ENCODE measurements at places on chromosomes 2 and 18. TPM values are rescaled to one million over a fixed set of nuclear protein-coding genes. Genes with fewer than 3 reads are reported as not detected.

DNA sequence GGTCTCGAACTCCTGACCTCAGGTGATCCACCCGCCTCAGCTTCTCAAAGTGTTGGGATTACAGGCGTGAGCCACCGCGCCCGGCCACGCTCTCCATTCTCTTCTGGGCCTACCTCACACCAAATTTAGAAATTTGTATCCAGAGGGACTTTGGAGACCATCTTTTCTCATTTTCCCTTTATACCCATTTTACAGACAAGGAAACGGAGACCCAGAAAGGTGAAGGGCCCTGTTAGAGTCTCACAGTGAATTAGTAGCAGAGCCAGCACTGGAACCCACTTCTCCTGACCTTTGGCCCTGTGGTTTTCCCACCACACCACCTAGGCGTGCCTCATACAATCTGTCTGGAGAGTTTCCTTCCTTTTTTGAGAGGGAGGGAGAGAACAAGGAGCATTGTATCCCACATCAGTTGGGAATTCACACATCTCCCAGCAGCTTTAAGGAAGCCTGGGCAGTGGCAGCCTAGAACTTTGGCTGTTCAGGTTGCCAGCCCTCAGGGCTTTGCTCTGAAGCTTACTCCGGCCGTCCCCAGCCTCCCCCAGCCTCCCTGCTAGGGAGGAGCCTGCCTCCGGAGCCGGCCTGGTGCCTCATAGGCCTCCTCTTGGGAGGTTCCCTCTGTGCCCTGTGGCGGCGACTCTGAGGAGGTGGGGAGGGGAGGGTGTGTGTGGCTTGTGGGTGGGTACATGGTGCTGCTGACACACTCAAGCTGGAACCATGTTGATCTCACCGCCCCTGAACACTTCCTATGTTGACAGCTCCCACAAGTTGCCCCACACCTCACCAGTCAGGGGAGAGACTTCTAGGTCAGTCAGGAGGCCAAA lies 13.8 kb downstream of the FOSL2 start:
- H3K4me3 ChIP-seq, result no peak overlapping the region
- no peak for DNase-seq
- no peaks in the 10 kb centered on the region for H3K36me3 ChIP-seq
- no peak overlapping the region for H3K27ac ChIP-seq
- H3K4me1 ChIP-seq, result no peaks in the 10 kb centered on the region

DNA sequence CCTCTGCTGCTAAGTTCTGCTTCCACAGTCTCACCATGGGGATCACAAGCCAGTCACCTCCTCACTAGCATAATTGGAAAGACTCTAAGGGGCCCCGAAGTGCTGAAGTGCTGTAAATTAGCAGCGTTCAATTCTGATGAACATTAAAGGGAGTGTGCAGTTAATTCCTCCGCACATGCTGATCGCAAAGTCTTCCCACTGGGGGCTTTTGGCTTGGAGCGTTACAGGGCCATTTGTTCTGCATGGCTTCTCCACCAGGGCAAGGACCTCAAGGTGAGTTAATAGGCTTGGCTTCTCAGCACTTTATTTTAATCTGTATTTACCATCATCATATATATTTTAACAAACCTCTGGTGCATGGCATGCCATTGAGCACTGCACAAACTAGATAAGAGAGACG lies 216.3 kb upstream of the PARD3B start:
- no peaks in the 10 kb centered on the region for H3K4me1 ChIP-seq
- H3K27ac ChIP-seq, result no peak overlapping the region
- no peak overlapping the region for H3K4me3 ChIP-seq
- DNase-seq, result no peak
- H3K36me3 ChIP-seq, result no peaks in the 10 kb centered on the region

DNA sequence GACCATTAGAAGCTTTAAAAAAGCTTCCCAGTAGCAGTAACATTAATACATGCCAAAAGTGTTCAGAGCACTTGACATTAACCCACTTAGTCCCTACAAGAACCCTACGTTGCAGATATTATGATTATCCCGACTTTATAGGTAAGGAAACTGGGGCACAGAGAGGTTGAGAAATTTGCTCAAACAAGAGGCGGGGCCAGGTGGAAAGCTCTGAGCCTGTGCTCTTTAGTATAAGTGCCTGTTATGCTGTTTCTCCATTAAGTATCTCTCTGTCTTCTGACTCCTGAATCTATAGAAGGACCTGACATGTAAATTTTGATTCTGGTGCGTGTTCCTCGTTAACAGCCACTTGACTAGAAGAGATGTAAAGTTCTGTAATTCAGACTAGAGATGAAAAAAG lies 139.8 kb downstream of the RBMS1 start:
- peaks cover 11% of the 10 kb centered on the region for H3K36me3 ChIP-seq
- DNase-seq, result no peak
- no peak overlapping the region for H3K4me3 ChIP-seq
- no peak overlapping the region for H3K27ac ChIP-seq
- H3K27me3 ChIP-seq, result no peaks in the 10 kb centered on the region

DNA sequence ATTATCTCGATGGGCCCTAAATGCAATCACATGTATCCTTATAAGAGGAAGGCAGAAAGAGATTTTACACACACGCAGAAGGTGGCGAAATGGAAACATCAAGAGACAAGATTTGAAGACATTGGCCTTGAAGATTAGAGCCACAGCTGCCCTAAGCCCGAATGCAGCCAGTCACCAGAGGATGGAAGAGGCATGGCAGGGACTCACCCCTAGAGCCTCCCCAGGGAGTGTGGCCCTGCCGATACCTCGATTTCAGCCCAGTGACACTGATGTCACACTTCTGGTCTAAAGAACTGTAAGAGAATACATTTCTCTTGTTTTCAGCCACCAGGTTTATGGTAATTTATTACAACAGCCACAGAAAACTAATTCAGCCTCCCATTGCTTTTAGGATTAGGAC lies 17.4 kb downstream of the TTC39C start:
- peak overlapping the region; percentile 10 for H3K27ac ChIP-seq
- H3K36me3 ChIP-seq, result no peaks in the 10 kb centered on the region
- H3K4me1 ChIP-seq, result peaks cover 8% of the 10 kb centered on the region
- H3K27me3 ChIP-seq, result no peaks in the 10 kb centered on the region

- H3K27me3 ChIP-seq, result no peaks in the 10 kb centered on the region
- no peaks in the 10 kb centered on the region for H3K36me3 ChIP-seq
- no peaks in the 10 kb centered on the region for H3K4me1 ChIP-seq
- no peak overlapping the region for H3K4me3 ChIP-seq
Measured at GRCh38 chr2:223994562-223995162, 37.4 kb downstream of the MRPL44 start.

The IL1R1 gene
- 0.14 TPM for polyA plus RNA-seq

DNA sequence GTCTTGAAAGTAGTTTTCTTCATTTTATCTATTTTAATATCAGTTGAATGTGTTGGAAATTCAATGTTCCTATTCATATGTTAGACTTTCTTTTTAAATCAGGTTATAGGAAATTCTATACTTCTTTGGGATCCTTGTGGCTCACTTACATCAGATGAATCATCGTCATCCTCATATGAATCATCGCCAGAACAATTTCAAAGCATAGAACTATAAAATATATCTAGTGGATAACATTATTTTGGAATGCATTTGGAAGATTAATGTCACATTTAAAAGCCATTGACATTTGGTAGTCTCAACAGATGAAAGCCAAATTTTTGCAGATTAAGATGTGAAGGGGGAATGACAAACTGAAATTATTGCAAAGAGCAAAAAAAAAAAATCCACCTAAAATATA lies 94.1 kb downstream of the FAM161A start:
- no peak overlapping the region for H3K27ac ChIP-seq
- DNase-seq, result no peak
- H3K36me3 ChIP-seq, result no peaks in the 10 kb centered on the region
- no peaks in the 10 kb centered on the region for H3K27me3 ChIP-seq
- peaks cover 7% of the 10 kb centered on the region for H3K4me1 ChIP-seq
- H3K4me3 ChIP-seq, result no peak overlapping the region

DNA sequence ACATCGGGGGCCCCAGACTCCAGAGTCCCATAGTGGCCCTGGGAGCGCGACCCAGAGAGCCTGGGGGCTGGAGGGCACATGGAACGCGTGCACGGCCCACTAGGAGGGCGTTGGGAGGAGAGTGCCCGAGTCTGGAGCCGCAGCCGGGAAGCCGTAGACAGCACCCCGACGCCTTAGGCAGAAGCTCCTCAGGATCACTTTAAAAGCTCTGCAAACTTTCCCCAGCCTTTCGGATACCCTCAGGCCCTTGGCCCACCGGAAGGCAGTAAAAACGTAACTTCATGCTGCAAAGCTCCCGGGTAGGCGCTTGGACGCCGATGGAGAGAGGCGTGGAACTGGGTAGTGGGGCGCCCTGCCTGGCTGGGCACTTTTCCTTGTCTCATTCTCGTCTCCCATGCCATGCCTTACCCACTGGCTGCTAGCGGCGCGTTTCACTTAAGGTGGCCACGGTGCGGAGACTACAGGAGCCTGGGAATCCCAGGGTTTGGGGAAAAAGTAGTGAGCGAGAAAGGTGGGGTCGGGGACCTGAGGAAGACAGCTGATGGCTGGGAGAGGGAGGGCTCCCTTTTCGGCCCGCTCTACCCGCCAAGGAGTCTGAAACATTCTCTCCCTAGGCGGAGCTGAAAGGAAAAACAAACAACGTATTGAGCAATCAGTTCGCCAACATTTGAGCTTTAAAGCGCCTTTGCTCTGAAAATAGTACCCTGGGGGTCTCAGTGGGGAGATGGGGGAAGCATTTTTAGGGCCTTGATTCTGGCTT lies 141.8 kb downstream of the MEIS1 start:
- H3K4me1 ChIP-seq, result peaks cover 38% of the 10 kb centered on the region
- H3K36me3 ChIP-seq, result no peaks in the 10 kb centered on the region
- H3K27me3 ChIP-seq, result peaks cover 73% of the 10 kb centered on the region
- peak; percentile 27 for DNase-seq
- no peak overlapping the region for H3K27ac ChIP-seq

The MGAT4A gene
- 16.5 TPM for polyA plus RNA-seq

The EXOC6B gene
- polyA plus RNA-seq, result 2.4 TPM

DNA sequence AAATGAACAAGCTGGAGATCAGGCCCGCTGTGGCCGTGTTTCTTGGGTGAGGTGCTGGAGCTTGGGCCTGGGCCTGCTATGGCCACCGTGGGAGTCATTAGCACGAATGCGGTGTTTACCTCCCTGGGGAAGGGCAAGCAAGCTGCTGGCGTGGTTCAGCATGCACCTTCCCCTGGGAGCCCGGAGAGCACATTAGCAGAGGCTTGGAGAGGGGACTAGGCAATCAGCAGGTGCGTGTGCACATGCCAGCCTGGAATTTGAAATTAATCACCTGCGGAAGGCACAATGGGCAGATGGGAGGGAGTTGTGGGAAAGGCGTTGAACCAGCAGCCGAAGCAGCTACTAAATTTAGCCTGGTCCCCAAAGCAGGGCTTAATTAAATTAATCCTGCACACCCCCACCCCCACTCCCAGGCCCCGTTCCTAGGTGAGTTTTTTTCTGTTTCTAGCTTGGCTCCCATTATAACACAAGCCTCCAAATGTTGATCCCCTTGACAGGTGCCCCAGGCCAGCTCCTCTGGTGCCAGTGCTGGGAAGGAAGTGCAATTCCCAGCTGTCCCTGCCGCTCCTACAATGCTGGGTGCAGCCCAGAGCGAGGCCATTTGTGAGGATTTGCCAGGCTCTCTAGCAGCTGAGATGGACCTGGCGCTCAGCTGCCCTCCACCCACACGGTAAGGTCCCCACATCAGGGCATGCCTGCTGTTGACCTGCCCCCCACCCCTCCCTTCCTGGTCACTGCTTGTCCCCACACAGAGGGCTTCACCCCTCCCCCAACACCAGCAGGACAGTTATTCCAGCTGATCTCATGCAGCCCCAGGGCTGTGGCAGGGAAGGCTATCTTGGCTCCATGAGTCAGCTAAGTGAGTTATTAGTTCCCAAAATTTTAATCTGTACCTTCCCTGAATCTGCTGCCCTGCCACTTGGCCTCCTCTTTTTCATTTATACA lies 115.0 kb downstream of the ZBTB7C start:
- H3K4me3 ChIP-seq, result no peak overlapping the region
- no peaks in the 10 kb centered on the region for H3K27me3 ChIP-seq
- H3K4me1 ChIP-seq, result no peaks in the 10 kb centered on the region
- no peak for DNase-seq
- H3K27ac ChIP-seq, result no peak overlapping the region
- no peaks in the 10 kb centered on the region for H3K36me3 ChIP-seq

The EMILIN2 gene
- 1.8 TPM for polyA plus RNA-seq

The TMEM169 gene
- 0.75 TPM for polyA plus RNA-seq

DNA sequence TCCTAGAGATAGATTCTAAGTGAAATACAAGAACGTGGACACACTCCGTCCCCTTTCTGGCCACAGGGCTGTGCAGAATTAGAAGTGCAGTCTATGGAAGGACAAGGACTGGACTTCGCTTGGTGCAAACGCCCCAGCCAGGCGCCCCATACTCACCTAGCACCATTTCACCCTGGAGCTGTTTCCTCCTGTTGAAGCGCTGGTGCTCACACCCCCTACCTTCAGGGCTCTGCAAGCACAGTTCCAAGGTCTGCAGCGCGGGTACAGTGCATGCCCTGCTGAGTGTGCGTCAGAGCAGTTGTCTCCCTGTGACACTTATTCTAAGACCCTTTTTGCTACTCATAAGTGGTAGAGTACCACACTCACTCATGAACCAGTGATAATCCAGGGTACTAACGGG lies 3.0 kb downstream of the HPCAL1 start:
- no peak for DNase-seq
- H3K27me3 ChIP-seq, result no peaks in the 10 kb centered on the region
- H3K4me3 ChIP-seq, result no peak overlapping the region
- no peaks in the 10 kb centered on the region for H3K36me3 ChIP-seq
- H3K4me1 ChIP-seq, result peaks cover 38% of the 10 kb centered on the region

The PXDN gene
- 0.21 TPM for polyA plus RNA-seq

GRCh38 chr2:170073288-170073687 lies 104.7 kb upstream of the MYO3B start:
- no peaks in the 10 kb centered on the region for H3K4me1 ChIP-seq
- H3K36me3 ChIP-seq, result peaks cover 10% of the 10 kb centered on the region
- no peak overlapping the region for H3K27ac ChIP-seq
- DNase-seq, result no peak

GRCh38 chr2:238818561-238818960 lies 29.3 kb upstream of the TWIST2 start:
- no peaks in the 10 kb centered on the region for H3K4me1 ChIP-seq
- H3K4me3 ChIP-seq, result no peak overlapping the region
- DNase-seq, result no peak

The M1AP gene
- polyA plus RNA-seq, result not detected

The CTNNA2 gene
- polyA plus RNA-seq, result not detected

The ZBTB7C gene
- not detected for polyA plus RNA-seq

DNA sequence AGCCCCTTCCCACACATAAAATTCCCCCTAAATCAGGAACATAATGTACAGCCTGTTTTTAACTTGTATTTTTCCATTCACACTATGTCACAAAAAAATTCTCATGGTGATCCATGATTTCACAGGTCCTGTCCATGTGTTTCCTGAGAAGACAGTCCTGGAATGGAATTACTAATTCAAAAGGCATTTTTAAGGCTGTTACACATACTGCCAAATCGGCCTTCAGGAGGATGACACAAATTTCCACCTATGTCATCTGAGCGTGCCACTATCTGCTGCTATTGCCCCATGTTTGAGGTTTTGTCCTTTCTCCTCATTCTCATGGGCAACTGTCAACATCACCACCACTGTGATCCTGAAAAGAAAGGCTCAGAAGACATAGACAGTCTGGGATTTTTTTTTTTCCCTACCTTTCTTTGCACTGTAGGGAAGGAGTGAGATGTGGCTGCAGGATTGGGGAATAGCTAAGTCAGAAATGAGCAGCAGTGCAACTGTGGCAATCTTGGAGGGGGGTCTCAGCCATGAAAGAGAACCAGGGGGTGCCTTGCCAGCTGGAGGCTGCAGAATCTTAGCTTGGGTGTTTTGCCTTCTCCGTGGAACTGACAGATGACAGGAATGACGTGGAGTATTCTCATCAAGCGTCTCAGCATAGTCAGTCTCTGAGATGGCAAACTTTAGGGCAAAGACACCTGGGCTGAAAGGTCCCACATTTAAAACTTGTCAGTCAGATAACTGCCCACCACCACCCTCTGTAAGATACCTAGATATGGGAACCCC lies 73.4 kb downstream of the MARCHF4 start:
- no peaks in the 10 kb centered on the region for H3K36me3 ChIP-seq
- no peak overlapping the region for H3K4me3 ChIP-seq
- no peak overlapping the region for H3K27ac ChIP-seq
- H3K27me3 ChIP-seq, result no peaks in the 10 kb centered on the region
- no peaks in the 10 kb centered on the region for H3K4me1 ChIP-seq

All from B cell (primary cell).